ENCODE measurements at places on chromosomes 12 and 14. TPM values are rescaled to one million over a fixed set of nuclear protein-coding genes. Genes with fewer than 3 reads are reported as not detected.

The CD163 gene
- not detected for total RNA-seq

The PSME1 gene
- total RNA-seq, result 167 TPM

The PROX2 gene
- not detected for total RNA-seq

The LGR5 gene
- not detected for total RNA-seq

The KRT3 gene
- total RNA-seq, result 0.03 TPM

The HOXC4 gene
- total RNA-seq, result 2.8 TPM

The SRGAP1 gene
- total RNA-seq, result 10.0 TPM

The GOLT1B gene
- total RNA-seq, result 84.1 TPM

The TMEM132C gene
- total RNA-seq, result not detected

The EIF2S3B gene
- 0.65 TPM for total RNA-seq

The CRIP2 gene
- 116 TPM for total RNA-seq

The RPAP3 gene
- 32.1 TPM for total RNA-seq

The LALBA gene
- not detected for total RNA-seq

The PLEKHG7 gene
- not detected for total RNA-seq

The TAS2R42 gene
- not detected for total RNA-seq

The P3H3 gene
- total RNA-seq, result 29.0 TPM

The CMA1 gene
- total RNA-seq, result not detected

The PLD4 gene
- 0.05 TPM for total RNA-seq

The SERPINA1 gene
- 1.7 TPM for total RNA-seq

The DNAI7 gene
- total RNA-seq, result 0.08 TPM

Measured in A549 treated with Hydrocortisone at 1 μM for 4 hours (cell line).